ENCODE measurements at places on chromosomes 2 and 18.

DNA sequence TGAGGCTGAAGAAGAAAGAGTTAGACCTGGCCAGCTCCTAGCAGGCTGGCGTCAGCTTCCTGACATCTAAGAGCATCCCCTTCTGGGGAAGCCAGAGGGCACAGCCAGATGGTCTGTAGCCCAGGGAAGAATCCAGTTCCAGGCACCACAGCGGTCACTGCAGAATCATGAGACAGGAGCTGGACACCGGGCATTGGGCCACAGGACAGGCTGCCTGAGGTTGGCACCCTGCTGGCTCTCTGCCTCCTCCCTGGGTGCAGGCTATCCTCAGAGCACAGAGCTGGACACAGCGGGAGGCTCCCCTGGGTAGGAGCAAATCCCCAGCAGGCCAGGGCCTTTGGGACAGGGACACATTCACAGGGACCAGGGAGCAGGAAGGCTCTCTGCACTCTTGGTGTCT is 19.8 kb upstream of the ATOH8 start:
- DNase-seq: no peak

GRCh38 chr2:33392366-33392765 is 84.1 kb upstream of the RASGRP3 start:
- no peak for DNase-seq

DNA sequence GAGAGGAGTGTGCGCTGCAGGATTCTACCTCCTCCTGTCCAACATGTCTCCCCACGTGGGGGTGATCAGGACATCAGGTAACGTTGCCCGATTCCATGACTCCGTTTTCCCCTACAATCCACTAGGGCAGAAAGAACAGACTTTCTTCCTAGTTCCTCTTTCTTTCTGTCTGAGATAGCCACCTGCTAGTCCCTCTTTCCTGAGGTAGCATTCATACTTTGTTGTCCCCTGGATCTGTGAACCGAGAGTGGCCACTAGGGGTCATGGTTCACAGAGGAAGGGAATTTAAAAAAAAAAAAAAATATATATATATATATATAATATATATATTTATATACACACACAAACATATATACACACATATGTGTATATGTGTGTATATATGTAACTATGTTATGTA is 210.0 kb upstream of the ZNF521 start:
- DNase-seq: no peak

DNA sequence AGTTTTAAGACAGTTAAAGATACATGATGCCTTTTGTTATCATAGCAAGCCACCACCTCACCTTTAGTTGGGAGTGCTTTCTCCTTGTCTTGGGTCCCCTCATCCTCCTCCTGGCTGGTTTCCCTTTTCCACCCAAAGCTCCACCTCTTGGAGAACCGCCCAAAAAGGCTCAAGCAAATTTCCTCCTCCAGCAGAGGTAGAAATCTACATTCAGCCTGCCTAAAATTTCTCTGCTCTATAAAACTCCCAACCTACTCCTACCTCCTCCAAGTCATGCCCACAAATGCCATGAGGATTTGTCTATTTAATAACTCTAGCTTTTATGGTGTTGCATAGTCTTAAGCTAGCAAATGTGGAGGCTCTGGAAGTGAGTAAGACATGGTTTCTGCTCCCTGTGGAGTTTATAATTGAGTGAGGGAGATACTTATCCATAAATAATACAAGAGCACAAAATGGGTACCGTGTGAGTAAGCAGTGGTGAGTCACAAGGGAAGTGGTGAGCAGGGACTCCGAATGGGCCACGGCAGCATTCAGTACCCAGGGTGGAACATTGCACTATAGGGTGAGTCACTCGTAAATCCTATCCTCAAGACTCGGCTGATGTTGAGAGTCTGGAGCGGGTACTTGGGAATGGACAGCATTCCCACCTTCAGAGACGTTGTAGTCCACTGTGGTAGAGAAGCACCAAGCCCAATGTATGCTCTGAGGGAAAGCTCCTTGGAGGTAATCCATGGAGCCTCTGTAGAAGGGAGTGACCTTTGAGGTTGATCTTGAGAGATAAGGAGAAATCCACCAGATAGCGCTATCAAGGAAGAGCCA is 146.3 kb downstream of the RTN4 start:
- DNase-seq: no peak

- no peak for DNase-seq
Measured at GRCh38 chr2:136135921-136136906, 18.3 kb upstream of the CXCR4 start.

DNA sequence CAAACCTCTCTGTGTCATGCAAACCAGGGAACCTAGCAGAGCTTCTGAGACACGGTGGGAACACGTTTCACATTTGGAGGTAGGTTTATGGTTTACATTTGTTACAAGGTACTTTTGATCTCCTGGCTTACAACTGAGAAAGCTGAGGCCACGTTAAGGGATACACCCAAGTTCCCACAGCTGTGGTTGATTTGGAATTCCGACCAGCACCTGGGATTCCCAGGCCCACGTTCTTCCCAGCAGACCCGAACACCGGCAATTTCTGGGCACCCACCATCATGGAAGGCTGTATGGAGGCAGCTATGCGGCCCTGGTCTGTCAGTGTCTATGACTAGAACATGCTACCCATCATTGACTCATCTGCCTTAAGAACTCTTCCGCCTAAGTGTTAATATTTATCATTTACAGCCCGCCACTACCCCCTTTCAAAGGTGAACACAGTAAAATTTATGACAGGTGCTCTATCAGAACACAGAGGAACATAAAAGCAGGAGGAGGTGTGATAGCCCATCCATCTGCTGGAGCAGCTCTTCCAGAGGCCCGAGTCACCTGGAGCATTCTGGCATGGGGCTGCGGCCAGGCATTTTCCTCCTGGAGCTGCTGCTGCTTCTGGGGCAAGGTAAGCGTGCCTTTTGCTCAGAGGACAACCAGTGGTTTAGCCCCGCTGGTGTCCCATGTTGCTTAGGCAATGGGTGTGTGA is at the start of gene PLB1:
PLB1 (plus strand) TSS at position 510 of the 700 bp plus-strand sequence; CDS start at position 565, 55 bp downstream.
- DNase-seq: no peak

- DNase-seq: no peak
Measured at GRCh38 chr2:173350383-173350782, 4.3 kb upstream of the CDCA7 start.

DNA sequence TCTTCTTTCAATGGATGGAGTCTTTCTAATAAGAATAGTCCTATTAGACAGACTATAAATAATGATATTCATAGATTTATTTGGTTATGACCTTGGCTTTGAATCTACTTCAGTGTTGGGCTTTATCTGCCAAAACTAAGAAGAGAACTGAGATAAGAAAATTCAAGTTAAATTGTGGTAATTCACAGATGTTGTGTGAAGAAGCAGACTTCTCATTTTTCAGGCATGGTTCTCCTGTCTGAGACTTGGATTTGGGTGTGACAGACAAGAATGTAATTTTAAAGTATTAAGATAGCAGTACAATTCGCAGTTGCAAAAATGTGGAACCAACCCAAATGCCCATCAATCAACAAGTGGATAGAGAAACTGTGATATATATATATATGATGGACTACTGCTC is 124.7 kb downstream of the QPCT start:
- DNase-seq: no peak

DNA sequence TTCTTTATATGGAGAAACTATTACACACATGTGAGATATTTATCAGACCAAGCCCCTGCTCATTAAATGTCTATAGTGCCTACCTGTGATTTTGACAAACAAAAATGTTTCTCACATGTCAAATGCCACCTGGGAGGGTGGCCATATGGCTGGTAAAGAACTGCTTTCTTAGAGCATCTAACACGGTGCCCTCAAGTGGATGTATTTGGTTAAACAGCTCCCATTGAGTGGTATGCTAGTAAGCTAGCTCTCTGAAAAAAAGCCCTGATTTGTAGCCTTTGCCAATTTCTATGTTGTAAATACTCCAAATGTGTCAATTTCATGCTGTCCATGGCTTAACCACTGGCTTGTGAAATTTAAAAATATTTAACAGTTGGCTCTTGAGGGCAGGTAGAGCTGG is 94.6 kb downstream of the PMAIP1 start:
- DNase-seq: no peak

GRCh38 chr2:861655-862354 is 88.8 kb upstream of the SNTG2 start:
- no peak for DNase-seq

DNA sequence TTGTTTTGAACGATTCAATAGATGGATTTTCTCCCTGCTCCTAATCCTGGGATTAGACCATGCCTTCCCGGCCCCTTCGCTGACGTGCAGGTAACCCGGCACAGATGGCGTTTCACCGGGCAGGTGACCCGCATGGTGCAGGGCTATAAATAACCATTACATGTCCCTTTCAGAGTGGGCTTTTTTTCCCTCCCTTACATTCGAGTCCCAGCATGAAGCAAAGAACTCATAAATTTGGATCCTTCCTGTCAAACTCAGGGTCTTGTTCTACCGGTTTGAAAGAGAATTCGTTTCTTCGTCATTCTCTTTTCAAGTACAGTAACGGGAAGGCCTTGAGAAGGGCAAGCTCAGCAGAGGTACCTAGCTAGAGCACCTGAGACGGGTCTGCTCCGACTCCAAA is 46.1 kb downstream of the EDAR start:
- DNase-seq: no peak

DNA sequence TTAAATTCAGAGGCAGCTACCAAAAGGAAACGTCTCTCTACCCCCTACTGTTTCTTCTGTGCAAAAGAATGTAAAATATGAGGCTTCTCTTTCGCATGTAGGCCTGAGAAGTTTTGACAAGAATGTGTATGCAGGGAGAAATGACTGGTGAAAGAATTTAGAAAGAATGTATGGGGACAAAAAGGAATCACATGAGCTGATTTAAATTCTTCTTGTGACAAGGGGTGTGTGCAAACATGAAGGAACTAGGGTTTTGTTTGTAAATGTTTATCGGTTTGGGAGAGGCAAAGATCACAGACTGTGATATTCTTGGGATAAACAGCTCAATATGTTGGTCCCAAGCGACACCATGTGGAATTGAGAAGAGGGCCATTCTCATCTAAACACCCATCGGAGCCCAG is 345.2 kb upstream of the VRK2 start:
- no peak for DNase-seq

GRCh38 chr18:47901624-47902362 is 28.7 kb downstream of the SMAD2 start:
- no peak for DNase-seq

GRCh38 chr2:21291426-21291825 is 167.7 kb downstream of the TDRD15 start:
- no peak for DNase-seq

GRCh38 chr18:56568986-56569385 is 69.4 kb downstream of the TXNL1 start:
- no peak for DNase-seq

- no peak for DNase-seq
Measured at GRCh38 chr18:7272311-7273049, 41.6 kb downstream of the LRRC30 start.

DNA sequence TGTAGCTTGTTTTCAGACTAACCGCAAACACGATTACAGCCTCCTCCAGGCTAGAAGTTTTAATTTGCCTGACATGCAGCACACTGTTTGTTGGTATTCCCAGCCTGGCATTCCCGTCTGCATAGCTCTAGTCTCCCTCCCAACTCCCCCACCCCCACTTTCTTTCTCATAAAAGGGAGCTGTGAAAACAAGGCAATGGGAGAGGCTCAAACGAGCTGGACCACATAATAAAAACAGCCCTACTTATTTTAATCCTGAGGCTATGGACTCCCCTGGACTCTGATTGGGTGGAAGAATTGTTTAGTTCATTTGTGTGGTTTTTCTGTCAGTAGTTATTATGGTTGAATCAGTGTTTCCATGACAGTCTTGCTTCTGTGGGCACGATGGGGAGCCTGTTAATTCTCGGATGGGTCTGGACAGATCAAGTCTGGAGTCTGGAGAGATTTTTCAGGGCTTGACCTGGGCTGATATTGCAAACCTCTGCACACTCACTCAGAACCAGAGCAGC is 1.2 kb downstream of the STON1 start:
- no peak for DNase-seq

- no peak for DNase-seq
Measured at GRCh38 chr2:10688921-10689807, 611 bp downstream of the NOL10 start.

DNA sequence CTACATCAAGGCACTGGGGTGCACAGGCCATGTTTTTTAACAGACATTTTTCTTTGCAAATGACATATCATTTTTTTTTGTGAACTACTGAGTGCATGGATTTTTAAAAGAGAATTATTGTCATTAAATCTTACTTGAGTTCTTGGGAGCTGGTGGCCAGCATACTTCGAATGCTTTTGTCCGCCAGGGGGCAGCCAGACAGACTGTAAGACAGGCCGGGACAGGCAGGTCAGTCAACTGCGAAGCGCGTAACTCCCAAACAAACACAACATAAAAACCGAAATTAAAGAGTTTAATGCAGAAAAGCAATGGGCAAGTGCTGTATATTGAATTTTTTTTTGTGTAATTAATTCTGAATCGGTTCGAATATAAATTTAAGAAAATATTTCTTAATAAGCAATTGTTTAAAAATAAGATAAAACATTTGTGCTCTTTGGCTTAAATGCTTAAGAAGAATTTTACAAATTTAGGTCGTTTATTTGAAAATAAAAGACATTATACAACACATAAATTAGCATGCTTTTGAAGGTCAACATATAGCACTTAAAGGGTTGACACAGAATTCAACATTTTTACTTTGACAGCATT is 142.2 kb upstream of the PXDN start:
- DNase-seq: no peak

DNA sequence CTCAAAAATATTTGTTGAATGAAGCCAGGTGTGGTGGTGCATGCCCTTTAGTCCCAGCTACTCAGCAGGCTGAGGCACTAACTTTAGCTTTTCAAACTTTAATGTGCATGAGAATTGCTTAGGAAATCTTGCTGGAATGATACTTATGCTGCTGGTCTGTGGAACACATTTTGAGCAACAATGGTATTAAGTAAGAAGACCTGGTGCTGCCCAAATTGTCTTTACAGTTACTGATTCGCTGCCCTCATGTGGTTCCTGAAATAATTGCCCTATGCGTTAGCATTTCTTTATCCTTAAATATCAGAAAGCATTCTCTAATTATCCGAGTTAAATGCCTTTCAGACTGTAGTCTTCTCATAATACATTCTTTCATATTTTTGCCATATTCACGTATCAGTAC is 76.0 kb upstream of the SESTD1 start:
- peak; percentile 75 for DNase-seq

GRCh38 chr2:25951071-25951547 is 31.2 kb downstream of the KIF3C start:
- DNase-seq: peak; percentile 53

DNA sequence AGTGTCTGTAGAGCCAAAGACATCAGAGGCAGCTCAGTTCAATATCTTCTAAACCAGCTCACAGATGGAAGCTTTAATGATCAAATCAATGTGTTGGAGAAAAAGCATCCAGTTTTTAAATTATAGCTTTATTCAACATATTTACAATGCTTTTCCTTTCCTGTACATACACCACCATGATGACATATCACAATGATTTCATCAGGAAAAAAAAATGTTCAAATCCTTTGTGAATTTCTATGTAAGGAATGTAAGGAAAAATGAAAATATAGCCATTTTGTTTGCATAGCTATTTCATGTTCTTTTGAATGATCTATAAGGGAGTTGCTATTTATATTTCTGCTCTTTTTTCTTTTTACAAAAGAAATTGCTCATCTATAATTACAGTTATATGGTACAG is 134.7 kb upstream of the CDH20 start:
- DNase-seq: no peak

GRCh38 chr2:200455958-200456421 is 53.9 kb downstream of the KCTD18 start:
- no peak for DNase-seq
